ENCODE measurements at places on chromosomes 1 and 21.
A peak's percentile ranks its signal among the peaks of the same experiment; 100 is the strongest.

DNA sequence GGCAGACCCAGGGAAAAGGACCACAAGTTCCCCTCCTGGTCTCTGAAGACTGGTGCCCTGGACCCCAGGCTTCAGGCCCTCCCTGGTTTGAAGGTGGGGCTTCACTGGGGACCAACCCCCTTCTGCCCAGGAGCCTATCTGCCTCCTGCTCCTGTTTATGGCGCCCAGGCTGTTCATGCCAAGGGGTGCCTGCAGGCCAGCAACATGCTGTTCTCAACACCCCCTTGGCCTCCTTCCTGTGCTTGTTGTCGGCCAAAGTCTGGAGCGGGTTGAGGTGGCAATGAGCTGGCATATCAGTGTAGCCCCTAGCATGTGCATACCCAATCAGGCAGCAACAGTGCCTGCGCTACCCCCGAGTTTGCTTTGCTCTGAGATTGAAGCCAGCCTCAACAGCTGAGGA, 46.3 kb downstream of the ATP6V1G3 start:
- DNase-seq, result no peak

- DNase-seq, result peak; percentile 41
Measured at GRCh38 chr1:110003747-110004428, 19.3 kb downstream of the AHCYL1 start.

- no peak for DNase-seq
Measured at GRCh38 chr1:2284932-2285331, 56.8 kb downstream of the SKI start.

GRCh38 chr1:79543394-79543793, 536.9 kb upstream of the ADGRL4 start:
- DNase-seq, result no peak

GRCh38 chr1:7885513-7886404, 32.9 kb upstream of the UTS2 start:
- no peak for DNase-seq

DNA sequence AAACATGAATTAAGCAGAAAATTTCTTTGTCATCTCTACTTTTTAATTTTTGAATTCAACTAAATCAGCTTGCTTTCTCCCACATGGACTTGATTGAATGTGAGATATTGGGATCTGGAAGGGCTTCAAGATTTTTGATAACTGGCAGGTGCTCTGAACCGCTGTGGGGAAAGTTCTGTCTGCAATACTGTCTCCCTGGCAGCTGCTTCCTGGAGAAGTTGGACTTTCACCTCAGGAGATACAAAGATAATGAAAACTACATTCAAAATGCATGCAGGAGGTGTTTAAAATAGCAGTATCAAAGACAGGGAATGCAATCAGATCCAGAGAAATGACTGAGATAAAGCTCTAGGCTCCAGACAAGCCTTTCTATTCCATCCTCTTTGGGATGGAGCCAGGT, 338.3 kb downstream of the NEGR1 start:
- DNase-seq, result no peak

DNA sequence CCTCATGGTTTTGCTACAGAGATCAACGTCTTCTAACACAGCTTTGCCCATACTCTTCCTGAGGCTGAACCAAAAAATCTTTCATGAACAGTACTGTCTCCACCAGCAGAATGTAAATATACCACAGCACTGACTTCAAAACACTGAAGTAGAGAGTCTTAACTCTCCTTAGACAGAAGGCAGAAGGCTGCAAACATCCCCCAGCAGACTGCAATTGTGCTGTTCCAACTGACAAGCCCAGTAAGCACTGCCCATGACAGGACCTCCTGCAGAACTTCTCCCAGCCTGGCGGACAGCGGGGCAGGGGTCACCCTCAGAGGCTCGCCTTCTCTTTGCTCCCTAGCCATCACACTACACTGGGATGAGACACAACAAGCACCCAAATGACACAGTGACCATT, 218.7 kb downstream of the RERE start:
- no peak for DNase-seq

DNA sequence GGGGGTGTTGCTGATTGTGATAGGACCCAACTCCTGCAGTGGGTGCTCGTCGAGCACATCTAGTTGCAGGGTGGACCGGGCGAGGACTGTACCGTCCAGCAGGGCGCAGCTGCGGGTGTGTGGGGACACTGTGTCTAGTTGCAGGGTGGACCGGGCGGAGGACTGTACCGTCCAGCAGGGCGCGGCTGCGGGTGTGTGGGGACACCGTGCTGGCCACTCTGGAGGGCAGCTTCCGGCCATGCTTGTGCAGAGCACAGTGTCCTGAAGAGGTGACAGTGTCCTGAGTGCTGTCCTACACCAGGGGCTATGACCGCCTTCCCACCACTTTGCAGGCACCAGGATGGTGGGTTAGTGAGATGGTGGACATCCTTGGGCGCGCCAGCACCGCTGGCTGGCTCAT, 4.6 kb upstream of the TRPM2 start:
- DNase-seq, result no peak

DNA sequence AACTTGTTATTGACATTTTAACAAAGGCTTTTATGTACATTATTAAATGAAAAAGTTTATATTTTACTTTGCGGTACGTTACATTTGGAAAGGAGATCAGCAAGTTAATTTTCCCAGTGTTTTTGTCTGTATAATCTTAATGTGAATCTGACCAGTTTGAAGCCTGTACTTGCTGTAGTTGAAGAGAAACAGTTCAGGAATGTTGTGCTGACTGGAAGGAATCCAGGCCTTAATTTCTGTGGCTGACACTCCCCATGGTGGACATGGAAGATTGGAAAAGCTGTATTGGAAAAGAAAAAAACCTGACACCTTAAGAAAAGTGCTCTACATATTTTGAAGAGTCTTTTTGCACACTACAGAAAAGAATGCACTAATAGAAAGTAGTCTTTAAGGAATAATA, 15.5 kb downstream of the LEPR start:
- DNase-seq, result no peak

DNA sequence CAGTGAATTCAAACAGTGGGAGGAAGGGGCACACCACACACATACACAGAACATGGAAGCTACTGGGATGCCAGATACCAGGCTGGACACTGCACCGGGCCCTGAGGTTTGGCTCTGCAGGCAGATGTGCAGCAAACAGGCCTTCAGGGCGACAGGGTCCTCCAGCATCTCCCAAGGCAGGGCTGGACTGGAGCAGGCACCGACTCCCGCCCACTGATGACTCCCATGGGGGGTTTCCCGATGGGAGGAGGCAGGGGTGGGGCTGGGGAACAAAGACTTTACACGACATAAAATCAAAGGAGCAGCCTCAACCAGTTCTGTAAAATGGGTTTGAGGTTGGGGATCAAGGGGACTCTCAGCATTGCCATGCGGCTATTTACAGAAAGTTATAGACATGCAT, 118.1 kb downstream of the SYT2 start:
- DNase-seq, result no peak

DNA sequence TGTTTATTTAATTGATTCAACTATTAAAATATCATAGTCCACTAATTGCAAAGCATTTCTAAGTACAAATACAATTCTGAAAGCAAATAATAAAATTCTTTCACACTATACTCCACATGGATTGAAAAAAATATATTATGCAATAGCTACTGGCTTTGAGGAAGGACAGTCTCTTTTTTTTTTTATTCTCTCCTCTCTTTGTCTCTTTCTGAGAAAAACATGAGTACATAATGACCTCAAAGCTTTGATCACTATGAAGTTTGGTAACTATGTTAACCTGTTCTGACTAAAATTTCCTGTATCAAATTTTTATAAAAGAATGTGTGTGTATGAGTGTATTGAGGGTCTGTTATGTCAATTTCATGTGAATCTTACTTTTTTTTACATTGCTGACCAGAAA, 96.2 kb downstream of the RGS2 start:
- no peak for DNase-seq
